ENCODE measurements at places on chromosomes 7 and 10.

DNA sequence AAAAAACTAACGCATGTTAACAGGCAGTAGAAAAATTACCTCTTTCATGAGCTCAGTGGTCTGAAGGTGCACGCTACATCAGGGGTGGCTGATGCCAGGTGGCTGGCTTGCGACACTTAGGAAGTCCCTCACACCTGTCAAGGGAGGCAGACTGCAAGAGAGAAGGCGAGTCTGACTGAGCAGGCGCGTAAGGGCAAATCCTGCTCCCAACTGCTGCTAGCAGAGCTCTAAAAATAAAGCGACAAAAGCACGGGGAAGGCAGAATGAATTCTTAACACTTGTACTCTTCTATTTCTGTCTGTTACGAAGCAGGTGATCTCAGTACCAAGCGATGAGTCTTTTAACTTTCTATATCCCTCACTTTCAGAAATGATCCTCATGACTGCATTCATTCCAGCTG, 33.1 kb downstream of the CACNA2D1 start:
- no peak for DNase-seq

DNA sequence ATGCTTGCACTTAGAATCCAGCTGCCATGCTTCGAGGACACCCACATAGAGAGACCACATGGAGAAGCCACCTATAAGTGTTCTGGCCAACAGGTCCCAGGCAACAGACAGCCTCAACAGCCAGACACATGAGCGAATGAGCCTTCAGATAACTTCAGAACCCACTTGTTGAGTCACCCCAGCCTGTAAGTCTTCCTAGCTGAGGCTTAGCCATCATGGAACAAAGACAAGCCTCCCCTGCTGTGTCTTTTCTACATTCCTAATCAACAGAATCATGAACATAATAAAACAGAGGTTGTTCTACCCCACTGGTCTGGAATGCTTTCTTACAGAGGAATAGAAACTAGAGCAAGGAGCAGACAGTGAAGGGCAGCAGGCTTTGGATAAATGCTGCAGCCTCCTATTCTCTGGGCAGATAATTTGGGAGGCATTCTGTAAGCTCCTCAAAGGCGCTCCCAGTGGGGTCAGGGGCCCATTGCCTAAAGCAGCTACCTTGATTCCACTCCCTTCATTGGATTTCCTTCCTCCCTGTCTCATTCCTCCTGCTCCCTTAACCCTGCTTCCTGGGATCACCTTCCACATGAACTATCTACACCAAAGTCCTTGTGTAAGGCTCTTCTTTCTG, 4.6 kb downstream of the TLL2 start:
- DNase-seq: no peak

GRCh38 chr10:33616956-33617355, 282.5 kb upstream of the NRP1 start:
- DNase-seq: no peak

DNA sequence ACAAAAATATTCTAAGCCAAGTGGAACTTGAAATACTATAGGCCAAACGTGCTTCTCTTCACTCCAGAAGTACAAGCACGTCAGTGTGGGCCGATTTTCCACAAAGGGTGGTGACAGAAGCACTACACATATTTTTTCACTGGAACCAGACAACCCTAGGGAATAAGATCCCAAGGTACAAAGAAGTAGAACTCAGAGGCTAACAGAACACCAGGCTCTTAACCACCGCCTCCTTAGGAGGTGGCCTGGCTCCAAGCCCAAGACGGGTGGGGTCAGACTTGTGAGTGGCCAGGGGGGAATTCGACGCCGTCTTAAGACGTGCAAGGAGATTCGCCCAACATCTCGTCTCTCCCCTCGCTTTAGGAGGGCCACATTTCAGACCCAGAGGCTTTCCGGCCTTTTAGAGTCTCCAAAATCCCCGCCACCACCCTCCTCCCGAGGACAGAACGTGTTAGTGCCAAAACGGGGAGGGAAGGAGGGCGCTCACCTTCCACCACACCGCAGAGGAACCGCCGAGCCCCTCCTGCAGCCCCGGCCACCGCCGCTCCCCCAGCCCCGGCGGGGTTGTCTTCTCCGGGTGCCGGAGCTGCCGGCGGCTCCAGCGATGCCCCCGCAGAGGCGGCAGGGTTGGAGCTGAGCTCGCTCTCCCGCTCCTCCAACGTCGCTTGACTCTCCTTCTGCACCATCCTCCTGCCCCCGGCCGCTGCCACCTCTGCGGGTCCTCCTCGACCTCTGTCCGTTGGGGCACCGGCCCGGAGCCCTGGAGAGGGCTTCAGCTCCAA, 716 bp downstream of the OGA start:
- peak; percentile 28 for DNase-seq

- DNase-seq: no peak
Observed at GRCh38 chr10:60114765-60115586, 208.6 kb upstream of the CCDC6 start.

DNA sequence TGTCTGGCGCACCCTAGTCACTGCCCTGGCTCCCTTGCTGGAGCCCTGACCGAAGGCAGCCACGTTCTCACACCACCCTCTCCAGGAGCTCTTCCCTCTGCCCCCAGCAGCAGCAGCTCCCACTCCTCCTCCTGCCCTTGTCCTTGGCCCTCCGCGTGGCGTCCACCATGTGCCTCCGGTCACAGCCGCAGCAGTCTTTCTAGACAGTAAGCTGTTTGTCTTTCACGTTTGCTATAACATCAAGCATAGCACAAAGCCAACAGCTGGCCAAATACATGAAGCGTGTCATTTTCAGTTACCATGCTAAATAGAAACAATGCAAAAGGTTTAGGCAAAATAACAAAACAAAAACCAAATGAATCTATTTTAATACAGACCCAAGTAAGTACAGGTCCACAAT, 3.3 kb downstream of the PITRM1 start:
- DNase-seq: no peak

- DNase-seq: no peak
Observed at GRCh38 chr10:91146146-91146545, 74.3 kb upstream of the PCGF5 start.

DNA sequence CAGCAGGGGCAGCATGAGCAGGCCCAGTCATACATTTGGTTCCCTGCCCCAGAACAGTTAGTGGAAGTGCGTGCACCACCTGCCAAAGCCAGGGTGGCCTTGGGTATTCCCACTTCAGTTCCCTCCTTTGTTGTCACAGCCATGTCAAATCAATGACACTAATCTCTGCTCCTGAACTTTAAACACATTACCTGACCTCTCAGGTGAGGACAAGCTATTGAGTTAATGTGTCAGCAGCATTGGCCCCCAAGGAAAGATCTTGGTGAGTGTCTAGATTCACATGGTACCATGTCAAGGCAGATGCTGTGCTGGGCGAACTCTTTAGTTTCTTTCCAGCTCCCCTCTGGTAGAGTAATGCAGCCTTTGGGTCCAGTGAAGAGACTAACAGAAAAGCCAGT, 2.1 kb downstream of the CYP3A5 start:
- no peak for DNase-seq

DNA sequence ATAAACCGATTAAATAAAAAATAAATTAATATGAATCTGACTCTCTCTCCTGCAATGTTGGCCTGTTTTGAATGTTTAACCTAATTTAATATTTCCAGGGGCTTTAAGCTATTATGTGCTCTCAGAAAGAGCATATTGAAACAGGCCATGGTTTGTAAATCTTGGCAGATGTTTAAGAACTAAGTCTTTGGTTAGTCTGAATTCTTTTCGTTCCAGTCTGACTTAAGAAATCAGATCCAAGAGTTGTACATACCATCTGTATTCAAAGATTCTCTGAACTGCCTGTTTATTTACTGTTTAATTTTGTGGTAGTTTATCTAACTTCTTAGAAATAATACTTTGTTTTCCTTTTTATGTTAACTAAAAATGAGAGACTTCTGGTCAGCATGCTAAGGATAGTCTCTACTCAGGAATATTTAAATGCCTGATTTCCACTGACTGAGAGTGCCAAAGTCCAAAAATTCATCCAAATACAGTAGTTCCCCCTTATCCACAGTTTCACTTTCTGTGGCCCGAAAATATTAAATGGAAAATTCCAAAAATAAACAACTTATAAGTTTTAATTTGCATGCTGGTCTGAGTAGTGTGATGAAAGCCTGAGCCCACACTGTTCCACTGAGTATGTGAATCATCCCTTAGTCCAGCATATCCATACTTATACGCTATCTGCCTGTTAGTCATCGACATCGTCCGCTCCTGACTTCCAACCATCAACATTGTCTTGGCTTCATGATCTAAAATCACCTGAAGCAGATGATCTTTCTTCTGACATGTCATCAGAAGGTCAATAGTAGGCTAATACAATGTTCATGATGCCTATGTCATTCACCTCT, 238.1 kb upstream of the CSTF2T start:
- DNase-seq: no peak

GRCh38 chr7:12133865-12134264, 77.2 kb upstream of the TMEM106B start:
- no peak for DNase-seq

DNA sequence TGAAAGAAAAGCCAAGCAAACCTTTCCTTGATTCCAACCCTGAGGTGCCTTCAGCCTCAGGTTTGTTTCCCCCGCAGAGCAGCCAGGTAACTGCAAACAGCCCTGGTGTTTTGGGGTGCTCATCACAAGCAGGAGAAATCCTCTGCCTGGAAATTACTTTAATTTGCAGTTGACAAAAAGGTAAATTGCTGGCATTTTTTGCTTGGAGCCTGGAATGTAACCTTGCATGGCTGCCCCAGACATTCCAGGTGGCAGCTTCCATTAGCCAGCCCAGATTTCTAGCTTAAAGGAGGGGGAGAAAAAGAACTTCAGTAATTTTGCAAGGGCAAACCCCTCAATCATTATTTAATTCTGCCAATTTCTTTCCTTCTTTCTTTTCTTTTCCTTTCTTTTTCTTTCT, 194.4 kb downstream of the MYOF start:
- DNase-seq: no peak

GRCh38 chr10:101783736-101784118, 481 bp upstream of the NPM3 start:
- DNase-seq: no peak

- DNase-seq: no peak
Observed at GRCh38 chr7:50355817-50356178, 51.3 kb downstream of the IKZF1 start.

DNA sequence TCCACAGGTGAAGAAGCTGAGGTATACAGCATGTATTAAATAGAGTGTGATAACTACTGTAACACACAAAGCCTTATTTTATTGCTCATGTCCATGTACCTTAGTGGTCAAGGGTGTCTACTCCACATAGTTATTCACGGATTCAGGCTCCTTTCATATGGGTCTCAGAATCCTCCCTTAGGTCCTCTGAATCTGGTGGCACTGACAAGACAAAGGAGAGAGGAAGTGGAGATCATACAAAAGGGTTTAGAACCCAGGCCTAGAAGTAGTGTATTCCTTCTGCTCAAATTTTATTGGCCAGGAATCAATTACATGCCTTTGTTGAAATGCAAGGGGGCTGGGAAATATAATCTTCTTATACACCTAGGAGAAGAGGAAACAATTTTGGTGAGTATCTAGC, 164.6 kb downstream of the PTEN start:
- no peak for DNase-seq

- no peak for DNase-seq
Observed at GRCh38 chr7:101550641-101551541, 78.2 kb downstream of the MYL10 start.

DNA sequence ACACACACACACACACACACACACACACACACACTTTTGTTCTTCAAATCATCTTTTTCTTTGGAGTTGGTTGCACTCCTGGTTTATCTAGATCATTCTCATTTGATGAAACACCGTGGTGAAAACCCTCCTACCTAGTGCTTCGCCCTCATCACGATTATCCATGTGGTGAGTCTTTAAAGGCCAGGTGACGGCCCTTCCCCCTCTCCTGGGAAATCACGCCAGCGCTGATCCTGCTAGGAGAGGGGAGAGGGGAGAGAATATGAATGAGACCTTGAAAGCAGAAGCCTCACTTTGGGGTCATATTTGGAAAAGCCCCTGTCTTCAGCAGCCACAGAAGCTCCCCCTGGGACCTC, 103.9 kb upstream of the LRRC4 start:
- DNase-seq: no peak

- no peak for DNase-seq
Observed at GRCh38 chr7:37285706-37286453, 162.8 kb downstream of the ELMO1 start.

GRCh38 chr7:152862006-152862405, 102.5 kb downstream of the ACTR3B start:
- DNase-seq: no peak

GRCh38 chr7:158655507-158655906, 49.1 kb downstream of the NCAPG2 start:
- DNase-seq: no peak

DNA sequence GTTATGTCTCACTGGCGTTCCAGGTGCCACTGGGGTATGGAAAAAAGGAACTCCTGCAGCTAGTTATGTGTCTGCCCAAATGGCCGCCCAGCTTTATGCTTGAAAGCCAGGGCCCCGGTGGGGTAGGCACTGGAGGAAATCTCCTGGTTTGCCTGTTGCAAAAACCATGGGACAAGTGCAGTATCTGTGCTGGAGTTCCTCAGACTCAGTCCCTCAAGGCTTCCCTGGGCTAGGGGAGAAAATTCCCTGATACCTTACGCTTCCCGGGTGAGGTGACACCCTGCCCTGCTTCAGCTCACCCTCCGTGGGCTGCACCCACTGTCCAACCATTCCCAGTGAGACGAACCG, 90.3 kb upstream of the CDK6 start:
- no peak for DNase-seq

- DNase-seq: no peak
Observed at GRCh38 chr10:114096864-114097263, 53.2 kb downstream of the ADRB1 start.

- no peak for DNase-seq
Observed at GRCh38 chr7:100825751-100826513, 1.4 kb downstream of the EPHB4 start.

- DNase-seq: no peak
Observed at GRCh38 chr10:91117505-91117904, 103.0 kb upstream of the PCGF5 start.

GRCh38 chr10:60454336-60454735, 64.7 kb upstream of the ANK3 start:
- no peak for DNase-seq

GRCh38 chr7:55563596-55564325, 8.5 kb downstream of the VOPP1 start:
- no peak for DNase-seq

DNA sequence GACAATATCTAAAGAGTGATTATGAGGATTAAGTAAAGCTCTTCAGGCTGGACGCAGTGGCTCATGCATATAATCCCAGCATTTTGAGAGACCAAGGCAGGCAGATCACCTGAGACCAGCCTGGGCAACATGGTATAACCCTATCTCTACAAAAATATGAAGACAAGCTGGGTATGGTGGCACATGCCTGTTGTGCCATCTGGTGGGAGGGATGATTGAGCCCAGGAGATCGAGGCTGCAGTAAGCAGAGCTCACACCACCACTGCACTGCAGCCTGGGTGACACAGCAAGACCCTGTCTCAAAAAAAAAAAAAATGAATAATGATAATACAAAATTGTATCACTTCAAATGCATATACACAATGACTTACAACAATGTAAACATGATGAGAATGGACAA, 195.6 kb upstream of the AUTS2 start:
- no peak for DNase-seq

Measured in stimulated activated CD4-positive, alpha-beta T cell treated with anti-CD3 and anti-CD28 coated beads, Interleukin-12 subunit alpha, Interleukin-12 subunit beta, amount 100 ng/mL, for 24 hours (primary cell).